Left kidney (tissue), 8 donors: ENCODE measurements at places on chromosomes 2 and 18. TPM values are rescaled to one million over a fixed set of nuclear protein-coding genes. Genes with fewer than 3 reads are reported as not detected.

DNA sequence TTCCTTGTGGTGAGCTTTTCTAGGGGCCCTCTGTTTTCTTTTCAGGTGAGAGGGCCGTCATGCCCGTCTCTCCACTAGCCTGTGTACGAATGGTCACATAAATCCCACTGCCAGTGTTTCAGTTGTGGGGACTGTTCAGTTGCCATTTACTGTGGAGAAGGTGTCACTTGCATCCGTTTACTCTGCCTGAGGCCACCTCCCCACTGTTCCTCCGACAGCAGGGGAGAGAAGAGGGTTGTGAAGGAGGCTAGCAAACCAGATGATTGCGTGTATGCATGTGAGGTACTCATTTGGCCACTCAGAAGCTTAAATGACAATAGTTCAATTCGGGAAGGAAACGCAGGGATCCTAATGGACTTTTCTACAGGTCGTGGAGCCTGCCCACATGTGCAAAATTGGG lies 3.3 kb downstream of the MTCL1 start:
- DNase-seq, result no peak

The NAT8 gene
- 18.6 TPM for polyA plus RNA-seq

DNA sequence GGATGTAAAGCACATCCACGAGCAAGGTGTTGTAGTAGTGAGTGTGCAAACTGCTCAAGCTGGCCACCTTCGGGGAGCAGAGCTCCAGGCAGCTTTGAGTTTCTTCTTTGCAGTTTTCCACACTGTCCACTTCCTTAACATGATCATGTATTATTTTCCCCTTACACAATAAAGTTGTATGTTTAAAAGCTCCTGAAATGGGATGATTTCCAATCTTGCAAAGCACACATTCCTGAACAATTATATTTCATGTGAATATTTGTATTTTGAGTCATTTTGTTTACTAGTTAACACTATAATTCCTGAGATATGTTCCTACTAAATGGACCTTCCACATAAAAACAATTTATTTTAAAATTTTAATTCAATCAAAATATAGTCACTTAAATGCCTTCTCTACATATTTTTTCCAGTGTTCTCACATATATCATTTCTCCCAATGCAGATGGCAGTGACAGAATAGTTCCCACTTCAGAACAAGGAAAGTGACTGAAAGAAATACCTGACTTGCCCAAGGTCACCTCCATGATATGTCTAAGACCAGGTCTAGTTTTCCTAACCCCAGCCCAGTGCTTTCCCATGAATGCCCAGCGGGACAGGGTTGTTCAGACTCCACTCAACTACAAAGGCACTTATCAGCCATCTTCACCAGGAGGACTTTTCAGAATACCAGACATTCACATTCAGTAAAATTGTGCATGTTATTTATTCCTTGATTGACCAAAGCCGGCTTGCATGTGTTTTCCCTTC lies 5.5 kb downstream of the CYB5A start:
- no peak for DNase-seq

The WNT6 gene
- 0.12 TPM for polyA plus RNA-seq

The ACP1 gene
- 163 TPM for polyA plus RNA-seq

- no peak for DNase-seq
Observed at GRCh38 chr2:6222296-6222695, 530.1 kb downstream of the SOX11 start.

DNA sequence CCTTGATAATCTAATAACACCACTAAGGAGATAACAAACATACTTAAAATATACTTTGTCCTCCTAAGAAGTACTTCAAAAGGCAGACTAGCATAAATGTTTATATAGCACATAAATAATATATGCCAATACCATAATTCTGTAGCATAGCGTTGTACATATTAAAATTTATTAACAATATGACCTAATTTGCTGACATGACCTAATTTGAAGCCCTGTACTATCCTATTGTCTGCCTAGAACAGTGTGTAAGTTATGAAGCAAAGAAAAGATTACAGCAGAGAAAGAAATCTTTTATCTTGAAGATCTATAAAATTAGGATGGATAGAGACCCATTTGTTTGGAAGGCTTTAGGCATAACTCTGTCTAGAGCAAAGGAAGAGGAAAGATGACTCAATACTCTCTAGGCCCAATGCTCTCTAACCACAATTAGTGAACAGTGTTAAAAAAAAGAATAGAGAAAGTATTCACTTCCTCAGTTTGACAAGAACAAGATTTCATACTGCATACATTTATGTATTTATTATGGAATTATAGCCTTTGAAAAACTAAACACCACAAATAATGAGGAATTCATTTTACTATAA lies 231.3 kb downstream of the ZRANB3 start:
- no peak for DNase-seq

GRCh38 chr2:206561962-206562361 lies 80.3 kb upstream of the FAM237A start:
- no peak for DNase-seq

GRCh38 chr18:63545000-63545399 lies 2.8 kb downstream of the SERPINB12 start:
- no peak for DNase-seq

DNA sequence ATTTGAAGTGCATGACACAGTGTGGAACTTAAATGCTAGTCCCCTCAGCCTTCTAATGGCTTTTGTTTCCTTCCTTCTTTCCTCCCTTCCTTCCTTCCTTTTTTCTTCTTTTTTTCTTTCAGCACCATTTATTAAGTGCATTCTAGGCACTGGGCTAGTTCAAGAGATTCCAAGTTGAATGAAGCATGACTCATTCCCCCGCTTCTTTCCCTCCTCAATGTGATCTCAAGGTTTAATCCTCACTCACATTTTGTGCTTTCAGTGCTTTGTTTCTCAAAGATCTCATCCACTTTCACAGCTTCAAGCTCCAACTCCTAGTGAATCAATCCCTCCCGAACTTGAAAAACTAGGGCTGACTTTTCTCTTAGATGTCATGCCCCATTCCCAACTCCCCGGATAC lies 90.1 kb downstream of the LBH start:
- DNase-seq, result no peak

DNA sequence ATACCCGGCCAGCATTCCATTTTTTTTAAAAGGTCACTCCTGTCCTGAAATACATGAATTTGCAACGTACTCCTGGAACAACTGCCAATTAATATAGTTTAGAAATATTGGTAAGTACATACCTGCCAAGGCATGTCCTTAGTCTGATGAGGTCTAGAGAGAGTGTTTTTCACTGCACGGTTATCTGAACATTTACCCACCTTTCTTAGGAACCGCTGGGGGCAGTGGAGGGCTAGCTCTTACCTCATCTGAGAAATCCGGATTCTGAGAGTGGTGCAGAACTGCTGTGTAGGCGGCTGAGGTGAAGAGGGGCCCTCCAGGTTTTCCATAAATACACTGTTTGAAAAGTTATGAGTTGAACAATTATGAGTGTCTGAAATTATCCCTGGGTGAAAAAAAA lies 133.1 kb upstream of the CCDC195 start:
- no peak for DNase-seq

- no peak for DNase-seq
Observed at GRCh38 chr2:98134172-98135005, 47.4 kb downstream of the VWA3B start.

The LIMS3 gene
- 2.4 TPM for polyA plus RNA-seq

DNA sequence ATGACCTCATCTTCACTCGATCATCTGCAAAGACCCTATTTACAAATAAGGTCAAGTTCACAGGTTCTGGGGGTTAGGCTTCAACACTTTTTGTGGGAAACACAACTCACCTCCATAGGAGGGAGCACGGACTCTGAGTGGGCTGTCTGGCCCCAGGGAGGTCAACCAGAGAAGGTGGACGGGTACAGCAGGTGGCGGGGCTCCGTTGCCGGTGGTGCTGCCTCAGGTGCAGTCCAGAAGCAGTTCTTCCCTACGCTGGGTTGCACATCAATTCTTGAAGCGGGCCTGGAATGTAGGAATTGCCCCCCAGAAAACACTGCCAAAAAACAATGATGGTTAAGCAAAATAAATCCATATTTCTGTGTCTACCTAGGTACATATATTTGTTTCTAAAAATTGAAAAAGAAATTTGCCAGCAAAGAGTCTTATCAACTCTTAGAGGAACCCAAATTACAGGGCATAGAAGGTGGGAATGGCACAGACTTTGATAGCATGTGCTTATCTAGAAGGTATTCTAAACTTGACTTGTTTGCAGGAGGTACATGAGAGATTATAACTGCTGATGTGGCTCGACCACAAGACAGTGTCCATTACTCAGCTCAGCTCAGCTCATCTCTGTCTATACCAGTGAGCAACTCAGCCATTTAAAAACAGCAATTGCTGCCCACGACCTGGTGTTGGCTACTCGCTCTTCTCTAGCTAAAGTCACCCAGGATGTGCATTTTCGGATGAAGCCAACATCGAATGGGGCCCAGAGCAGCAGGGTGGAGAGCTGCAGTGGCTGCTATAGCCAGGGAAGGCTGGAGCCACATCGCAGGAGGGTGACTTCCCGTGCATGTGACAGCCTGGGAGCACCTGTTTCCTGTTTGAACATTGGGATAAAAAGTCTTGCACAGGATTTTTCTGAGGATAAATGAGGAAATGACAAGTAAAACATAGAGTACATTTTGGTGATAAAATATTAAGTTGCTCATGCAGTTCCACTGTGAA lies 128.7 kb downstream of the RNF144A start:
- DNase-seq, result no peak

GRCh38 chr2:156300337-156300736 lies 32.2 kb downstream of the NR4A2 start:
- no peak for DNase-seq

The SGO2 gene
- polyA plus RNA-seq, result 21.8 TPM
